ENCODE measurements at places on chromosomes 11 and 22.
A peak's percentile ranks its signal among the peaks of the same experiment; 100 is the strongest.

DNA sequence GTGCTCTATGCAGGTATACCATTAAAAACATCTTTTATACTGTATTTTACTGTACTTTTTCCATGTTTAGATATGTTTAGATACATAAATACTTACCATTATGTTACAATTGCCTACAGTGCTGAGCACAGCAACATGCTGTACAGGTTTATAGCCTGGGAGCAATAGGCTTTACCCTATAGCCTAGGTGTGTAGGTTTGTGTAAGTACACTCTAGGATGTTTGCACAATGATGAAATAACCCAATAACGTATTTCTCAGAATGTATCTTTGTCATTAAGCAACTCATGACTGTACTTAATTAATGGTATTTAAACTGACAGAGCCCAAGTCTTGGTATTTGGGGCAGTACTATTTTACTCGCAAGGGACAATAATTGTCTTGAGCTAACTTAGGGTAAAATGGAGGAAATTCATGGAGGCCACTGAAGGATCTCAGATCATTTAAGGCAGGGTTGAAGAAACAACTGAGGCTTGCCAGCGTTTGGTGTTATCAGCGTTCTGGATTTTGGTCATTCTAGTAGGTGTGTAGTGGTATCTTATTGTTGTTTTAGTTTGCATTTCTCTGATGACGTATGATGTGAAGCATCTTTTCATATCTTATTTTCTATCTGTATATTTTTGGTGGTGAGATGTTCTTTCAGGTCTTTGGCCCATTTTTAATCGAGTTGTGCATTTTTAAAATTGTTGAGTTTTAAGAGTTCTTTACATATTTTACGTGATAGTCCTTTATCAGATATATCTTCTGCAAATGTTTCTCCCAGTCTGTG lies 42.4 kb downstream of the ADAMTS15 start:
- no peak for DNase-seq

DNA sequence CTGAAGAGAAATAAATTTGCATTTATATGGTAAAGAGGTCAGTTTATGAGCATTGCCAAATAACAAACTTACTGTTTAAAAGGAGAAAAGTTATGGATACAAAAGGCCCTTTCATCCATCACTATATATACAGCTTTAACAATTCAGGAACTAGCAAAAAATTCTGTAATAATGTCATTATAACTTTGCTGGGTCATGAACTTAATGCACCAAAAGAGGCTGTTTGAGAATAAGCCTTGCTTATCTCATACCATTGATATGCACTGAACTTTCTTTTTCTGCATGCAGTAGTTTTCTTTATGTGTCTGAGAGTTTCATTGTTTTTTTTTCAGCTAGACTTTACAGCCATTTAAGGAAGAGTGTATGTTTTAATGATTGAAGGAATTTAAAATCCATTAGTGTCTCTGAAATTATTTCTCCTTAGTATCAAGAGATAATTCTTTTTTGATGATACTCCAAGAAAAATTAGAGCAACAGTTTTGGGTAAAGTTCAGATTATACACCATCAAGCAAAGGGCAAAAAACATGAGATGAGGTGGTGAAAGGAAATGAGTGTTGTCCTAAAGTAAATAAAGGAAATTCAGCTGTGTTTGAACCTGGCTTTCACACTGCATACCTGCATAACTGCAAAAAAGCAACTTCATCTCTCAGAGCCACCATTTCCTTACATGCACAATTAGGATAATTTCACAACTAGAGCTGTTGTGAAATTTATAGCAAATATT lies 188.2 kb upstream of the ANO3 start:
- DNase-seq: no peak

DNA sequence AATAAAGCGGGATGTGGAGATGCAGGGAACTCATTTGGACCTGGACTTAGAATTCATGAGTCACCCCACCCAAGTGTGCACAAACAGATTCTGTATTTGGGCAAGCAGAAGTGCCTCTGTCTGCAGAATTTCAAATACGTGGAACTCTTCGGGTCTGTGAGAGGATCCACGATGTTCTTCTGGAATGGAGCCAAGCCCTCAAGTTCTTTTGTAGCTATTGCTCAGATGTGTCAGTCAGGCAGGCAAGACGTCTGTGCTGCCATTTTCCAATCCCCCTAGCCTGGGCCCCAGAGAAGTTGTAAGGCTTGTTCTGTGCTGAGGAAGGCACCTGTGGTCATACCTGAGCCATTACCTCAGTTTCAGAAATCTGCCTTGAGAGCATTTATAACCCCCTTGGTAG lies 132.8 kb upstream of the RASSF10 start:
- DNase-seq: no peak

DNA sequence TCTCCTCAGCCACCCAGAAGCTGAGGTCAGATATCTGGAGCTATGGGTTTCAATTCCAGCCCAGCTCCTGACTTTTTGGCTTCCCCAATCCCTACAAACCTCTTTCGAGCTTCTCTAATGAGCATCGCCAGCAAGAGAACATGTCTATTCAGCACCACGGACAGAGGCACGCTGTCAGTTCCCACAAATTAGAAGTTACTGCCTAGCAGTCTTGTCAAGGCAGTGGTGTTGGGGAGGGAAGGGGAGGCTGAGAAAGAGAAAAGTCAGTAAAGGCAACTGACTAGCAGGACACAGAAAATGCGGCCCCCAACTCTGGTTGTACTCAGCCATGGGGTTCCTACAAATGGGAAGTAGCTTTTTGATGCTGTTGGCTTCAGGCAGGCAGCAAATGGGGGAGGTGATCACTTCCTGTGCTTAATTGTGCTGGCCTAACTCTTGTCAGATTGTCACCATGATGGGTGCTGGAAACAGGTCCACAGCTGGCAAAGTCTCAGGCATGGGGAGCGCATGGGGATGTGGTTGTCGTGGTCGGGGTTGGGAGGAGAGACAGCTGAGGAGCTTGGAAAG lies 205.9 kb downstream of the ST3GAL4 start:
- DNase-seq: peak; percentile 39

GRCh38 chr11:119789766-119790407 lies 60.9 kb upstream of the NECTIN1 start:
- DNase-seq: no peak

GRCh38 chr11:59814021-59814420 lies 3.4 kb upstream of the MRPL16 start:
- no peak for DNase-seq

DNA sequence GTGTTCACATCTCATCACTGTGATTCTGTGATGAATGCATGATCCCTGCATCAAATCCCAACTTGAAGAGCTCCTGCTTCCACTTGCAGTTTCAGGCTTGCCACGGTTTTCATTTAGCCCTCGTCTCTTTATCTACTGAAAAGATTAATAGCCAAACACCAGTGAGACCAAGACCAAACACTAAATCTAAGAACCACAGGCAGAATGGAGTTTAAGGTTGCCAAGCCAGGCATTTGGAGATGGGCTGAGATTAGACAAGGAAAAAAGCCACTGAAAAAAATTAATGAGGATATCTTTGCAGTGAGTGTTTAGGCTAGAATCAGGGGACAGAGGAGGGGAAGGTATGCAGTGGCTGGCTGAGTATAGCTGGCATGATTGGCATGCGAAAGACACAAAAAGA lies 227.2 kb upstream of the BLID start:
- DNase-seq: peak; percentile 55

GRCh38 chr11:118129471-118130172 lies 23.0 kb downstream of the SCN4B start:
- no peak for DNase-seq

- no peak for DNase-seq
Observed at GRCh38 chr11:60502221-60502775, 9.7 kb downstream of the MS4A12 start.

GRCh38 chr11:65377777-65378176 lies 4.7 kb downstream of the SLC25A45 start:
- no peak for DNase-seq

DNA sequence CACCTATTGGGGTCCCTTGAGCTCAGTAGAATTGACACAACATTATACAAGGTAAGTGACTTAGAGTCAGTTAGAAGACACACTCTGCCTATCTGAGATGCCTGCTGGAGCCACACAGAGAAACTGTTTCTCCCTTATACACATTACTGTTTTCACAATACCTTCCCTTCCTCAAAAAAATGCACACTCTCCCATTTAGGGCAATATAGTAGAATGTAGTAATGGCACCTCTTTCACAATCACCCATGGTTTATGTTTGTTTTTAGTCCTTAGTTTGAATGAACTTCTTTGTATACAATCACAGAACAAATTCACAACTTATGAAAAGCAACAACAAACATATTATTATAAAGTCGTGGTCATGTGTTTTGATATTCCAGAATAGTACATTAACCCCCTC lies 14.3 kb downstream of the OR52H1 start:
- DNase-seq: no peak

- peak; percentile 96 for DNase-seq
Observed at GRCh38 chr22:44363013-44363979, 50.5 kb upstream of the SHISAL1 start.

- no peak for DNase-seq
Observed at GRCh38 chr11:57983191-57983590, 40.5 kb upstream of the OR9Q1 start.

- peak; percentile 50 for DNase-seq
Observed at GRCh38 chr11:71913756-71914526, 14.5 kb downstream of the XNDC1N start.

GRCh38 chr11:72475381-72475780 lies 41.0 kb upstream of the CLPB start:
- DNase-seq: no peak

GRCh38 chr11:68040101-68040956 lies 1.5 kb downstream of the TCIRG1 start:
- DNase-seq: no peak

- no peak for DNase-seq
Observed at GRCh38 chr11:40273192-40273732, 1186.2 kb downstream of the LRRC4C start.

DNA sequence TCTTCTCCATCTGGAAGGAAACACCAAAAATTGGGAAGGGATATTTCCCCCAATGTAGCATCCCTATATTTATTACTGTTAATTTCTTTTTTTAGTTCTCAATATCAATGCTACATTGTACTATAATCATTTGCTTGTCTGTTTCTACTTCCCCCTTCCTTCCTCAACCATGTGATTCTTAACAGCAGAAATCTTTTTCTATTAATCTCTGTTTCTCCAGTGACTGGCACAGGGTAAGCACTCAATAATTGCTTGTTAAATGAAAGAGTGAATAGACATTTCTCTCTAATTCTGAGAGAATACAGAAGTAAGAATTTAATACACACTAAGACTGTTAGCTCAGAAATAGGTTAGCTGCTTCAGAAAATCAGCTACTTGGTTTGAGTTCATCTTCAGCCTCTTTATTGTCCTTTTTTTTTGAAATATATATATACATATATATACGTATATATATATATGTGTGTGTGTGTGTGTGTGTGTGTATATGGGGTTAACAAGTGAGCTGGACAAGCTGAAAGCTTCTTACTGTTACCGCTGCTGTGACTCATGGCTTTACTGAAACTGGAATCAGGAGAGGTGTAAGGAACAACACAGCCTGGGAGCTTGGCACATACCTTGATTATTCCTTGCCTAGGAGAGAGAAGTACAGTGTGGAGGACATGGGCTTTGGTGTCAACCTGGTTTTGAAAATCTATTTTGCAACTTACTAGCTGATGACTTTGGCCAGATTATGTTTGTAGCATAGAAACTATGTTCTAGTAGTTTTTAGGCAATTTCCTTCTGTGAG lies 26.2 kb upstream of the PDE3B start:
- no peak for DNase-seq

- no peak for DNase-seq
Observed at GRCh38 chr11:129435499-129436245, 60.0 kb downstream of the BARX2 start.

DNA sequence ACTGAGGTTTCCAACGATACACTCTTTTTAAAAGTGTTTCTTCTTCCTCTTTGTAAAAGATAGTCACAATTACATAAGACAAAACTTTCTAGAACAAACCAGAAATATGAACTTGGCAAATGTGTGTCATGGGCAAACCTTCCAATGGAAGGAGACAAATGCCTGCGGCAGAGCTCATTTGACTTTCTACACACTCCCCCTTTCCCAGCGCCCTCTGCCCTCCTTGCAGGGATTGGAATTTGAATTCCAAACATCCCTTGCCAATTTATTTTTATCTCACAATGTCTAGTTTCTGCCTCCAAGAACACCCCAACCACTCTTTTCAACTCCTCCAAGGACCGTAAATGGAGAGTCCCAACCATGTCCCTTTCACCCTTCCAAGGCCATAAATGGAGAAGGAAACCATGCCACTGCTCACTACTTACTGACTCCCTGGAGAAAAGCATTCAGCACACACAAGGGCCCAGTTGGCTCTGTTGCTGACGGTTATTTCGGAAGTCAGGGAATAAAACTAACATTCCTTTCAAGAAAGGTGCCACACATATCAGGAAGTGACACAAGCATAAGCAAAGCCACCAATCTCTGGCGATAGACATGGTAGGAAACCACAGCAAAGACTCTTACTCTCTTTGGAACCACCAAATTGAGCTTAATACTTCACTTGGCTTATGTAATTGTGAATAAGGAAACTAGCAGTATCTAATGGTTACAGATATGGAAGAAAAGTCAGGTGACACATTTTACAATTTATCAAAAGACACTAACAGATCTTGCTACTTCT lies 15.0 kb upstream of the ESAM start:
- no peak for DNase-seq

DNA sequence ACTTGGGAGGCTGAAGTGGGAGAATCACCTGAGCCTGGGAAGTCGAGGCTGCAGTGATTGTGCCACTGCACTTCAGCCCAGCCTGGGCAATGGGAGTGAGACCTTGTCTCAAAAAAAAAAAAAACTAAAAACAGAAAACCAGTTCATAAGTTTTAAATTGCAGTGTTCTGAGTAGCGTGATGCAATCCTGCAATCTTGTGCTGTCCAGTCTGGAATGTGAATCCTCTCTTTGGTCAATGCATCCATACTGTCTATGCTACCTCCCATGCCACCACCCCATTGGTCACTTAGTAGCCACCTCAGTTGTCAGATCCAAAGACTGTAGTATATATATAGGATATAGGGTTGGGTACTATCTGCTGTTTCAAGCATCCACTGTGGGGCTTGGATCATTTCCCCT lies 11.1 kb downstream of the YAP1 start:
- DNase-seq: no peak

DNA sequence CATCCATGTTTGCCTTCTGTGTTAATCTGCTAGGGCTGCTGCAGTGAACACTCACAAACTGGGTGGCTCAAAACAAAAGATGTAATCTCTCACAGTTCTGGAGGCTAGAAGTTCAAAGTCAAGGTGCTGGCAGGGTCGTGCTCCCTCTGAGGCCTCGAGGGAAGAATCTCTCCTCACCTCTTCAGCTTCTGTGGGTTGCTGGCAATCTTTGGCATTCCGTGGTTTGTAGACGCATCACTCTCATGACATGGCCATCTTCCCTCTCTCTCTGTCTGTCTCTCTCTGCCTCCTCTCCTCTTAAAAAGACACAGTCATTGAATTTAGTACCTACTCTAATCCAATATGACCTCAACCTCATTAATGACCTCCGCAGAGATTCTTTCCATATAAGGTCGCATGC lies 78.8 kb downstream of the TSPAN18 start:
- DNase-seq: no peak

DNA sequence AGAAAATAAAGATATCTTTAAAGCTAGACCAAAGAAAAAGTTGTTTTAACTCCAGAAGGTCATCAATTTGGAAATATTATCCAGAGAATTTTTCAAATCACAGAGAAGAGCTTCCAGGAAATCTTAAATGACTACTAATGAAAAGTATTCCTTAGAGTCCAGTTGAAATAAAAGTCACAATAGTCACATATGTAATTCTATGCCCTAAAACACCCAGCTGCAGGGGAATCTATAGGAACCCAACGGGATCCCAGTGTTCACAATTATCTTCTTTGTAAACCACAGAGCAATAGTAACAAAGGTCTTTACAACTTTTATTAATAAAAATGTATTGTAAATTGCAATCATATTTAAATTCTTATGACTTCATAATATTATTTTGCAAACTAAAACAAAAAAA lies 27.1 kb downstream of the MPPED2 start:
- no peak for DNase-seq

All from GM04504 (cell line).